ENCODE measurements at places on chromosomes 6 and 20.

DNA sequence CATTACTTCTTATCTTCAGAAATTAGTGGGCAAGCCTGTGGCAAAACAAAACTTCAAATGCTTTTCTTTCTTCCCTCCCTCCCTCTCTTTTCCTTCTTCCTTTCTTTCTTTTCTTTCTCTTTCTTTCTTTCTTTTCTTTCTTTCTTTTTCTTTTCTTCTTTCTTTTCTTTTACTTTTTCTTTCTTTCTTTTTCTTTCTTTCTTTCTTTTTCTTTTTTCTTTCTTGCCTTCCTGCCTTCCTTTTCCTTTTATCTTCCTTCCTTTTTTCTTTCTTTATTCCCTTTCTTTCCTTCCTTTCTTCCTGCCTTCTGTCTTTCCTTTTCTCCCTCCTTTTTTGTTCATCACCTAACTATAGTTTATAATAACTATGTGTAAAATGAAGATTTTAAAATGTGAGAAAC, 295.1 kb downstream of the SMOC2 start:
- no peak for DNase-seq

DNA sequence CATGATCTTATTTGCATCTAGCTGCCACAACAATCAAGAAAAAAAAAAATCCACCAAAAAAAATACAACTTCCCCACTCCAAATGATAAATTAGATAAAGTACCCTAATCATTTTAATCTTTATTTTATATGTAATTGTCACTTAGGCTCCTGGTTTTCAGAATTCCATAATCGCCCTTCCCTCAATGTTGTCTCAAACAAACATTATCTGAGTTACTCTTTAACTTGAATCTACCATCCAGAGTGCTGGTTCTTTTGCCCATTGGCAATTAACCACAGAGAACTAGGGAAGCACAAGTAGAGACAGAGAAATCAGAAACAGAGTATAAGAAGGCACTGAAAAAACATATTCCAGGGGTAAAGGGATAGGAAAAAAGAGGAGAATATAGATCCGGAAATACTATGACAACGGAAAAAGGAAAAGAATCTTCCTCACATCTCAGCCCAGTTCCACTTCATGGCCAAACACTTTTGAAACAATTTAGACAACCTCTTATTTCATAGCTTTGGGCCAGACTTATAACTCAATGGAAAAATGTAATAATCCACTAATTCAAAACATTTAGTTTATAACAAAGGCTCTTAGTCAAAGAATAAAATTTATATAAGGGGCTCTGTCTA, 861 bp upstream of the NHSL1 start:
- no peak for DNase-seq

GRCh38 chr6:2766767-2767656, 1.8 kb downstream of the WRNIP1 start:
- no peak for DNase-seq

DNA sequence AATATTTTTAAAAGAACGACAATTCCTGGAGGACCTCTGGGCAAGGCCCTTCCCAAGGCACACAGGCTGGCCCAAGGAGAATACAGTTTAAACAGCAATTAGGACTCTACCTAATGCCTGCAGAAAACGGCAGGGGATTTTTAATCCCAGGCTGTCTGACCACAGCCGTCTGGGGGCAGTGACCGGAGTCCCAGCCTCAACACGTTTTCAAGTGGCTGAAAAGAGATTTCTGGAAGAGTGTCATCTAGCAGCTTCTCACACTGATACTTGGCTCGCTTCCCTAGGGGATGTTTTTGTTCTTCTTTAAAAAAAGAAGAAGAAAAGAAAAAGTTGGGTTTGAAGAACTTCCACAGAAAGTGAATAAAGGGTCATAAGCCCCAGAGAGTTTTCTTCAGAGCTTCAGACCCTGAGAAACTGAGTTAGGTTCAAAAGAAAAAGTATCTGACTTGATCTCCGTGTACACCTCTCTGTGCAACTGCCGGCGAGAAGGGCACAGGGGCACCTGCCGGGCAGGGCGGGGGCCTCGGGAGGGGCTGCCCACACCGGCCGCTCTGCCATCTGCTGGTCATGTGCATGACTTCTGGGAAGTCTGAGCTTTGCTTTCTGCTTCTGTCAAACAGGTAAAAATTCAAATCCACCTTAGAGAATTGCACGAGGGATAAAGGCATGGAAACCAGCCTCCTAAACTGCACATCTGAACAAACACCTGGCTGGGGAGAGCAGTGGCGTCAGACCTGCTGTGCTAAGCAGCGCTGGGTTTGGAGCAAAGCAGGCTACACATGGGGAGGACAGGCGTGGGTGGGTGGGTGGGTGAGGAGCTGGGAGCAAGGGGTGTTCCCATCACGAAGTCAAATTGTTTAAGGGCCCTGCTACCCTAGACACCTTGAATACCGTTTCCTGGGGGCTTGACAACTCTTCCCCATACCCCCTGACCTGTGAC, 33.0 kb downstream of the RRBP1 start:
- DNase-seq, result no peak

DNA sequence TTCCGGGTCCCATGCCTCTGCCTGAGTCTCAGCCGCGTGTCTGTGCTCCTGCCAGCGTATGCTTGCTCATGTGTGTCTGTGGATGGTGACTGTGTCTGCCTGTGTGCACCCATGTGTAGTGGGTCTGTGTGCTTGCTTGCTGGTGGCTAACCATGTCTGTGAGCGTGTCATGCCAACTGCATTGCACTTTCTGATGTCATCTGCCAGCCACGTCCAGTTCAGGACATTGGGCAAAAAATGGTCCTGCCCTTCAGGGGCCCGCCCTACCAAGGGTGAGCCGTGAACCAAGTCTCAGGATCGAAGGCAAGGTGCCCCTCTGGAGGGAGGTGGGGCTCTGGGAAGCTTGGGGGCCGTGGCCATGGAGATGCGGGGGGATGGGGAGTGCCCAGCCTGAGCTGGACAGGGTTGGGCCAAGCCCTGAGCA, 9.4 kb upstream of the ZBTB46 start:
- no peak for DNase-seq

DNA sequence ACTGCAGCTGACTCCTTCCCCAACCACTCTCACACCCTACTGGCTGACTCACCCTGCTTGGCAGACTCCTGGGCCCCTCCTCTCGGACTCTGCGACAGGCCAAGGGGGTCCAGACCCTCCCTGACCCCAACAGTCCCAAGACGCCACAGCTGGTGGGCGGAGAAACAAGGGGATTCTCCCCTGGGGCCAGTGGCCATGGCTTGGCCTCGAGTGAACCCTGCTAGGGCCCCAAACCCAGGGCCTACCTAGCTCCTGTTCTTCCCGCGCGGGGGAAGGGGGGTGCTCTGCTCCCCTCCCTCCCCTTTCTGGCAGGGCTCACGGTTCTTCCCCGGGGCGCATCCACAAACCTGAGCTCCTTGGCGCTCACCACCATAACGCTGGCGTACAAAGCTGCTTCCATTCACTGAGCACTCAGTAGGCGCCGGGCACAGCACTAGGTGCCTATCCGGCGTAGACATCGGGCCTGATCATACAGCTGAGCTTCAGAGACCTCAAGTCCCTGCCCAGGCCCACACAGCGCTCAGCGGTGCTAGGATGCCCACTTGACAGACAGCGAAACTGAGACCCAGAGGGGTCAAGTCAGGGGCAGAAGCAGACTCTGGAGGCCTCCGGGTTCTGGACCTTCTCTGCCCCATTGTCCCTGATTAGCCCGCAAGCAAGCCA, 597 bp downstream of the ADA start:
- no peak for DNase-seq

DNA sequence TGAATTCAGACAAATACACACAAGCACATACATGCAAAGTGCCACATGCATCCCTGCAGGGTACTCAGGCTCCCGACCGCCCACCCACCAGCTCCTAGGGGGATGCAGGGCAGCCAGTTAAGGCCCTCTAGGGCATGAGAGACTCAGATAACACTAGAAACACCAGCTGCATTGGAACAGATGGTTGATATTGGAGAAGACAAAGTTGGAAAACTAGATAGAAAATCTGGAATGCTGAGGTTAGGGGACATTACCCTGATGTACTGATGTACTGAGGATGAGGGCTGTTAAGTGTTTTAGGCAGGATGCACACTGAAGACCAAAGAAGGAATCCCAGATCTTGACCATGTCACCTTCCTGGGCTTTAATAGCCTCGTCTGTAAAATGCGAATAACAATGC, 134.6 kb upstream of the ECI2 start:
- no peak for DNase-seq

GRCh38 chr6:85866758-85867401, 224.2 kb upstream of the SYNCRIP start:
- no peak for DNase-seq

DNA sequence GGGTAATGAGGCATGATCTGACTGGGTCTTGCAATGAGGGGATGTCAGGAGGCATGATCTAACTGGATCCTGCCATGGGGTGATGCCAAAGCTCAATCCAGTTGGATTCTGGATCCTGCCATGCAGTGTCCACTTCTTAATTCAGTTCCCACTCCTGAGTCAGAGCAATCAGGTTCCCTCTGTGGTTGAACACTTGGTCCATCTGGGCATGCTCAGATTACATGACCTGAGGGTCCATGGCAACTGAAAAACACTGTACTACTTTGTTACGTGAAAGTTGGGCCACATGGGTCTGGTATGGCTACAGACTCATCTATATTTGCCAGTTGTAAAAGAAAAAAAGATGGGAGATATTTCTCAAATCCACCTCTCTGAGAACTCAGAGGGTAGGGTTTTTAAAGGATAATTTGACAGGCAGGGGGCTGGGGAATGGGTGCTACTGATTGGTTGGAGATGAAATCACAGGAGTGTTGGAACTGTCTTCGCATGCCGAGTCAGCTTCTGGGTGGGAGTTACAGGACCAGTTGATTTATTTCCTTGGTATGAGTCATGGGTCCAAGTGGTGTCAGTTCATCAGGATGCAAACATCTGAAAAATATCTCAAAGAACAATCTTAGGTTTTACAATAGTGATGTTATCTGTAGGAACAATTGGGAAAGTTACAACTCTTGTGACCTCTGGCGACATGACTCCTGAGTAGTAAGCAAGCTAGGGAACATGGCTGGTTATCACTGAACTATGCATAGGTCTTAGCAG, 21.6 kb downstream of the C6orf163 start:
- no peak for DNase-seq

DNA sequence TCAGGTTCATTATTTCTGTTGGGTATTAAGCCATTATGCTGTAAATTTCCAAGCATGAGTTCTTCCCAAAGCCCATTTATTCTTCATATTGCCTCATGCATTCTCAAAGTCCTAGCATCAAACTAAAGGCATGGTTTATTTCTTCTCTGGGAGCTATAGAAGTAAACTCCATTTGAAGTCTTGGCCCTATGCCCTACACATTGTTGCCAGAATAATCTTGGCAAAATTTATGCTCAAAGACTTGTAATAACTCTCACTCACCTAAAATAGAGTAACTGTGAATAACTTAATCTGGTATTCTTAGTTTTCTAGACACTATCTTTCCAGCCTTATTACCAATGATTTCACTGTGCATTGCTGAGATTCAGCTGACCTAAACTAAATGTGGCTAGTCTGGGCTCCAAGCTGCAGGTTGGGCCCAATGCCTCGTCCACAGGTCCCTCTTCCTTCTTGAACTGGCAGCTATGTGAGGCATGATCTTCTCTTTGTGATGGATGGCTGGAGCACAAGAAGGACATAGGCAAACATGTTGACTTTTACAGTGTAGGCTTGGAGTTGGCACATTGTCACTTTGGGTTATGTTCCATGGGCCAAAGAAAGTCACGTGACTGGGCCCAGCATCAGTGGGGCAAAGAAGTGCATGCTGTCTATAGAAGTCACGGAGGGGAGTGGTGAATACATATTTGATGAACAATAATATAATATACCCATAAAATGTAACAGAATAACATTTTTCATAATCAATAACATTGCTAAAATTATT, 39.1 kb upstream of the ANKEF1 start:
- no peak for DNase-seq

DNA sequence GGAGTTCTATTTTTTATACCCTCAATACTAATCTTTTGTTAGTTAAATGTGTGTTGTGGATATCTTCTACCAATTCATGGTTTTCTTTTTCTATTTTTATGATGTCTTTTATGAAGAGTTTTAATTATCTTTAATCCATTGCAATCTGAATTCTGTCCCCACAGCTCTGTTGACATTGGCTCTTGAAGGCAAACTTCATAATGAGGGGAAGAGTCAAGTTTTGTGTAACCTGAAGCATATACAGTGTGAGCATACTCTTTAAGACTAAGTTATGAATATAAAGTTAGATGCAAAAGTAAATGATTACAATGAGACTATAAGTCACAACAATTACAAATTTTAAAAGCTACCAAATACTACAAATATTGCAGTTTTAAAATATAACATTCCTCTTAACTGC, 34.2 kb downstream of the RNF217 start:
- DNase-seq, result no peak

DNA sequence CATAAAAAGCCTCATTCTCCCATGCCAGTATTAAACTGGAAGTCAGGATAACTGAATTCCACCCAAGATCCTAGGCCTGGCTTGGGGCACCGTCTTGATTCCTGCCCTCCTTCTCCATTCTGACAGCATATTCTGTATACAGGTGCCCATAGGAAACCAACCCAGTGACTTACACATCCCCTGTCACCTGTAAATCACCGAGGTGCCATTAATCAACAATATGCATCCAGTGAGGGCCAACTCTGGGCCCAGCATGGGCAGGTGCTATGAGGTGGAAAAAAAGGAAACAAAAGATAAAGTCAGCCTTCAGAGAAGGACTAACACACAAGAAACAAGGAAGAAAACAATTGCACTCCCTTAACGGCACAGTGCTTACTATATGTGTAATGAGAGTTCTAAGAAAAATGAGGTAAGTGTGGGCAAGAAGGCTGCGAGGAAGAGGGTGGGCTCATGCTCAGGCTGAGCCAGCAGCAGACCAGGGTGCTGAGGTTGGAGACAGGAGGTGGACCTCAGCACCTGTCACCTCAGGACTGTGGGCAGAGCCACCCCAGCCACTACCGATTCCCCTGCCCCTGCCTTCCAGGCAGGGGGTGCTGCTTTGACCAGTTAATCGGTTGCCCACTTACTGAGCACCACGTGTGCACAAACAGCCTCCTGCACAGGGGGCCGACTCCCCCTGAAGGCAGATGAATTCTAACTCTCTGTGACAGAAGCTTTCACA, 105.9 kb downstream of the TRERF1 start:
- DNase-seq, result no peak

DNA sequence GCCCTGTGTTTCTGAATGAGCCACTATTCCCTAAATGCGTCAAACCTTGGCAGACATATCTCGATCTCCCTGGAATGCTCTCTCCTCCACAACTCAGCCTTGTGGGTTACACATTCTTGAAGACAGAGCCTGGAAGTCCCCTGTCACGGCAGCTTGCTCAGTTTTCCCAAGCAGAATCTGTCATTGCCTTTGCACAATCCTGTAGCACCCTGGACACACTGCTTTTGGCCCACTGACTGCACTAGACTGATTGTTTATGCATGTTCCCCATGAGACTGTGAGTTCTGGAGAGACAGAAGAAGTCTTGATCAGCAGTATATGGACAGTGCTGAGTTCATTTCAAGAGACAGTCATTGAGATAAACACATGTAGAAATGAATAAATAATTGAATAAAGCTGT, 406.7 kb downstream of the CD83 start:
- no peak for DNase-seq

Data from NCI-H2107 (cell line).